Activated CD8-positive, alpha-beta T cell treated with anti-CD3 and anti-CD28 coated beads, Interleukin-2, amount 10 ng/mL, durations not matched to agents 7 days and 5 days (primary cell): ENCODE measurements at places on chromosomes 1 and 21. TPM values are rescaled to one million over a fixed set of nuclear protein-coding genes. Genes with fewer than 3 reads are reported as not detected.

The LENEP gene
- 1.1 TPM for total RNA-seq

The OR14K1 gene
- not detected for total RNA-seq

The PADI2 gene
- total RNA-seq, result not detected

The GPR37L1 gene
- not detected for total RNA-seq

The CD1D gene
- total RNA-seq, result not detected

The SERTAD4 gene
- not detected for total RNA-seq

The TFF1 gene
- not detected for total RNA-seq

The LAX1 gene
- 15.5 TPM for total RNA-seq

The UBE2U gene
- not detected for total RNA-seq

The NSL1 gene
- total RNA-seq, result 55.0 TPM

The MARK1 gene
- not detected for total RNA-seq

The RGS13 gene
- total RNA-seq, result not detected
